Naive thymus-derived CD4-positive, alpha-beta T cell (primary cell): ENCODE measurements at places on chromosomes 13 and 19. TPM values are rescaled to one million over a fixed set of nuclear protein-coding genes. Genes with fewer than 3 reads are reported as not detected.

DNA sequence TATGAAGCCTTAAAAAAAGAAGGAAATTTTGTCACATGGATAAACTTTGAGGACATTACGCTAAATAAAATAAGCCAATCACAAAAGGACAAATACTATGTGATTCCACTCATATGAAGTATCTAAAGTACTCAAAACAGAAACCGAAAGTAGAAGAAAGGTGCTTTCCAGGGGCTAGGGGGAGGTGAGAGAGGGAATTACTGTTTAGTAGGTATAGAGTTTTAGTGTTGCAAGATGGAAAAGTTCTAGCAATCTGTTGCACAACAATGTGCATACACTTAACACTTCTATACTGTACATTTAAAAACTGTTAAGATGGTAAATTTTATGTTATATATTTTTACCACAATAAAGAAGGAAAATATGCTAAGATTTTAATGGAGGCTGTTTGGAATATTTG, 83.0 kb downstream of the POLR1D start:
- H3K4me3 ChIP-seq, result no peak overlapping the region
- H3K27ac ChIP-seq, result no peak overlapping the region
- H3K36me3 ChIP-seq, result no peaks in the 10 kb centered on the region

DNA sequence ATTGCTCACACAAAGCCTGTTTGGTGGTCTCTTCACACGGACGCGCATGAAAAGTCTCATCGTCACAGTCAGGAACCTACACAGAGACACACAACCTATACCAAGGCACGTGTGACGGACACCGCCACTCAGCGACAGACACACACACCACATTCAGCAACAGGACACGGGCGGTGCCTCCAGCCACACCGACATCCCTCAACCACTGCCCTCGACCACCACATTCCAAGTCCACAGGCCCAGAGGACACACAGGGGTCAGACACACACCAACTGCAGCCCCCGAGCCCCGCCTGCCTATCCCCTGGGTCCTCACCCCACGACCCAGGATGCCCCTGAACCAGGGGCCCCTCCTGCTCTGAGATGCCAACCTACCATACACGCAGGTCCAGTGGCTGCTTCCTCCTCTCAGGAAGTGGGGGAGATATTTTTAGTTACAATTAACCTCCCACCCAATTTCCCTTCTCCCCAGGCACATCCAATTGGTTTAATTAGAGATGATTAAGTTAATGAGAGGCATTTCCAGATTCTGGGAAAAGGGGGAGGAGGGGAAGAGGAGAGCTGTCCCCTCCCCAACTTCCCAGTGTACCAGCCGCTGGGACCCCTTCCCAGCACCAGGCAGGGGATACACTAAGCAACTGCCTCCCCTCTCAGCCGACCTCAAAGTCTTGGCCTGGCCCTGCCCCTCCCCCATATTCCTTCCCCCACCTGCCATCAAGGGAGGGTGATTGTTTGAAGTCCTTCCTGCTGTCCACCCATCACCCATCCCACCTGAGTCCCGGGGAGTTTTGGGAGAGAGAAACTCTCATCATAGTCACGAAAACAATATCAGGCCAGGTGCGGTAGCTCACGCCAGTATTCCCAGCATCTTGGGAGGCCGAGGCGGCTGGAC, 20.4 kb downstream of the MEIS3 start:
- DNase-seq, result no peak
- H3K27me3 ChIP-seq, result no peaks in the 10 kb centered on the region
- H3K4me3 ChIP-seq, result no peak overlapping the region
- no peaks in the 10 kb centered on the region for H3K4me1 ChIP-seq
- no peak overlapping the region for H3K27ac ChIP-seq

DNA sequence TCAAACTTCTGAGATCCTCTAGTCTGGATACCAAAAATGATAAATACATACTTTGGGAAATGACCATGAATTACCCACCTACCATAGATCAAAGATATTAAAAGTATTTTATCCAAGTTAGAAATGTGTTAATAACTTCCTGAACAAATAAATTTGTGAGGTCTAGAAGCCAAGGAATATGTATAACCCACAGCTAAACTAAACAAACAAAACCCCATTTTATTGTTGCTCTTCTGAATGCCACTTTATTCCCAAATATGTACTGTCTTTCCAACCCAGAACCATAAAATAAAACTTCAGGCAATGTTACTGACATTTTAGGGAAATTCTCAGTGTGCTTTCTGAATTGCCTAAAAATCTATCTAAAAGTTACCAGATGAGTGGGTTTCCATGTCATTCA, 35.1 kb downstream of the UBL3 start:
- no peak overlapping the region for H3K27ac ChIP-seq
- DNase-seq, result no peak
- H3K4me1 ChIP-seq, result no peaks in the 10 kb centered on the region
- H3K36me3 ChIP-seq, result no peaks in the 10 kb centered on the region
- no peaks in the 10 kb centered on the region for H3K27me3 ChIP-seq

- no peaks in the 10 kb centered on the region for H3K27me3 ChIP-seq
- peak overlapping the region; percentile 91 for H3K4me3 ChIP-seq
- peaks cover 4% of the 10 kb centered on the region for H3K36me3 ChIP-seq
- no peak for DNase-seq
These were observed 670 bp downstream of the MAP2K7 start for GRCh38 chr19:7904074-7905020.

- peaks cover 68% of the 10 kb centered on the region for H3K4me1 ChIP-seq
- H3K4me3 ChIP-seq, result peak overlapping the region; percentile 94
- DNase-seq, result peak; percentile 85
- H3K27ac ChIP-seq, result peak overlapping the region; percentile 96
- peaks cover 4% of the 10 kb centered on the region for H3K36me3 ChIP-seq
- no peaks in the 10 kb centered on the region for H3K27me3 ChIP-seq
These were observed 885 bp downstream of the TGFB1 start for GRCh38 chr19:41352609-41353465.

GRCh38 chr13:111597618-111598017, 277.2 kb downstream of the TEX29 start:
- no peak overlapping the region for H3K4me3 ChIP-seq
- no peak overlapping the region for H3K27ac ChIP-seq
- H3K36me3 ChIP-seq, result no peaks in the 10 kb centered on the region
- no peaks in the 10 kb centered on the region for H3K27me3 ChIP-seq
- no peak for DNase-seq

- H3K27me3 ChIP-seq, result no peaks in the 10 kb centered on the region
- peak overlapping the region; percentile 99 for H3K27ac ChIP-seq
- peaks cover 57% of the 10 kb centered on the region for H3K4me1 ChIP-seq
These were observed 6.1 kb upstream of the ADGRE5 start for GRCh38 chr19:14375055-14375581.

DNA sequence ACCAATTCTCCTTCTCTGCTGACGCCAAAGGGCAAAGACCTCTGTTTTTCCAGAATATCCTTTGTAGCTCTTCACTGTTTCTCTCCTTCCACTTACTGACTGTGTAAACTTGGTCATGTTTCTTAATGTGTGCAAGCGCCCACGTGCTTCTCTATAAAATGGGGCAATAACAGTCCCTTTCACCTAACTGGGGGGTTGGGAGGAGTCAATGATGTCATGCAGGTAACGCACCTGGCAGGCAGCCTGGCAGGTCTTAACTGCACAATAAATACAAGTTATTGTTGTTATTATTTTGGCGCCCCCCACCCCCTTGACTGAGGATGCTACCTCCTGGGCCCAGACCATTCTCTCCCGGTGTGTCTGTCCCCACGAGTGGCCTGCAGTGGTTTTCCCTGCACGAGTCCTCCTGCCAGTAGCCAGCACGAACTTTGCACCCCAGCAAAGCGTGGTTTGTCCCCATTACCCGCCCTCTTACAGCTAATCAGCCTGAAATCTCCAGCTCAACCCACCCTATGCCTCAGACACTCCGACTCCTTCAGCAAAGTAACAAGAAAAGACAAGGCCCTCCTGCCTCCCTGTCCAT, 5.3 kb downstream of the SBSN start:
- H3K4me3 ChIP-seq, result no peak overlapping the region
- H3K36me3 ChIP-seq, result no peaks in the 10 kb centered on the region
- H3K27ac ChIP-seq, result no peak overlapping the region
- no peaks in the 10 kb centered on the region for H3K4me1 ChIP-seq
- no peak for DNase-seq

DNA sequence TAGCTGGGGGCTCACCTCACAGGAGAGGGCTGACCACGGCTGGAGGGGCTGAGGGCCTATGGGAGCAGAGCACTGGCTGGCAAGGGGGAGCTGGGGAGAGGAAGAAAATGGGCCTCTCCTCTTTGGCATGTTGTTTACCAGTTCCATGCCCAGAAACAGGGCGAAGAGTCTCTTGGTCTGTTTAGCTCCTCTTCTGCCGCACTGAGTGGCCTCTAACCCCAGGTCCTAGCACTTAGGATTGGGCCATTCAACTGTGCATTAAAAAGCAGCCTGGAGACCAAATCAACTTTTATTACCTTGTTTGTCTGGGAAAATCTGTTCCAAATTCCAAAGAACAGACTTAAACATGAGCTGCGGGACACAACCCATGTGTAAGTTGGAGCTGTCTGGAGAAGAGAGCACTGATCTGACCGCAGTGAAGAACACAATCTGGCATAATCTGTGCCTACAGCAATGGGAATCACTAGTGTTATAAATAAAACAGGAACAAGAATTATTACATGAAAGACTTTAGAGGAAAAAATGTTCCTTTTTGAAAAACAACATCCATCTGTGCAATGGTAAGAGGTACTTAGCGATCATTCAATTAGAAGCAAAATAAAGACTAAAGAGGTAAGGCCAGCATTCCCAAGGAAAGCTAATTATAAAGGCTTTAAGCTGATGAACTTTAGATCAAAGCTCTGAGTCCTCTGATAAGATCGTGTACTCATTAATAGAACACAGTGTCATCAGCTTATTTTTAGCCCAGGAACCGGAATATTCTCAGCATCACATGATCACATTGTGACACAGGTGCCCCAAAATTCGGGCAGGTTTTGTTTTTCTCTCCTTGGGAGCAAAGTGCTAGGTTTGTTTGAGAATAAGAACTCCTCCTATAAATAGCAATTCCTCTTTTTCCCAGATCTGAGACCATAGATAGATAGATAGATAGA, 243.2 kb downstream of the COL4A1 start:
- H3K4me3 ChIP-seq, result no peak overlapping the region
- no peaks in the 10 kb centered on the region for H3K27me3 ChIP-seq
- DNase-seq, result no peak
- no peaks in the 10 kb centered on the region for H3K36me3 ChIP-seq
- H3K4me1 ChIP-seq, result no peaks in the 10 kb centered on the region

Gene LIM2
- total RNA-seq, result not detected

- no peaks in the 10 kb centered on the region for H3K27me3 ChIP-seq
- H3K27ac ChIP-seq, result no peak overlapping the region
- H3K4me1 ChIP-seq, result no peaks in the 10 kb centered on the region
- H3K36me3 ChIP-seq, result peaks cover 18% of the 10 kb centered on the region
- peak; percentile 9 for DNase-seq
These were observed 80.2 kb downstream of the ZAR1L start for GRCh38 chr13:32234914-32235313.

GRCh38 chr19:2154587-2155075, 3.3 kb upstream of the AP3D1 start:
- no peak for DNase-seq
- peaks cover 16% of the 10 kb centered on the region for H3K4me1 ChIP-seq
- no peaks in the 10 kb centered on the region for H3K27me3 ChIP-seq
- H3K36me3 ChIP-seq, result no peaks in the 10 kb centered on the region
- H3K4me3 ChIP-seq, result no peak overlapping the region

DNA sequence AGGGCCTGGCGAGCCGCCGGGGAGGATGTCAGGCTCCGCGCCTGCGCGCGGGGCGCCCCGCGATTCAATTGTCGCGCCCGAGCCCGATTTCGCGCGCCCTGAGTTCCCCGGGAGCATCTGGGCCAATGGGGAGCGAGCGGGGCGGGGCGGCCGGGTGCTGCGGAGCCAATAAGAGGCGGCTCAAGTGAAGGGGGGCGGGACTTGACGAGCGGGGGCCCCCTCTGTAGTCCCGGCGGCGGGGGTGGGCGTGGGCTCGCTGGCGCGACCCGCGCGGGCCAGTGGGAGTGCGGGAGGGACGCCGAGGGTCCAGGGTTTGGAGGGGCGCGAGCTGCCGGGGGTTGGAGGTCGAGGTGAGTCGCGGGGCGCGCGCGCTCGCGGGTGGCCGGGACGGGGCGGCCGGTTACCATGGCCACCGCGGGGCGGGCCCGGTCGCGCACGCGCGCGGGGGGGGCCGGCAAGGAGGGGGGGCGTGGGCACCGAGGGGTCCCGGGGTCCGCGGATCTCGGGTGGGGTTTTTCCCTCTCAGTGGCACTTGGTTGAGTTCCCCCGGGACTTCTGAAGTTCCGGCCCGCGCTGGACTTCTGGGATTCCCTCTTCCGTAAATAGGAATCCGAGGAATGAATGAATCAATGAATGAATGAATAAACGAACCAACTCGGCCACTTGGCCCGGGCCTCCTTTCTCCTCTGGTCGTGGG, 744 bp downstream of the UHRF1 start:
- peak overlapping the region; percentile 67 for H3K27ac ChIP-seq
- H3K27me3 ChIP-seq, result no peaks in the 10 kb centered on the region
- peaks cover 15% of the 10 kb centered on the region for H3K36me3 ChIP-seq
- DNase-seq, result peak; percentile 89
- peaks cover 48% of the 10 kb centered on the region for H3K4me1 ChIP-seq

- no peaks in the 10 kb centered on the region for H3K27me3 ChIP-seq
- no peak overlapping the region for H3K27ac ChIP-seq
- no peaks in the 10 kb centered on the region for H3K36me3 ChIP-seq
- no peak for DNase-seq
These were observed 173.1 kb upstream of the SOX1 start for GRCh38 chr13:111893607-111894443.

GRCh38 chr13:70353096-70353495, 244.8 kb upstream of the KLHL1 start:
- no peak for DNase-seq
- no peaks in the 10 kb centered on the region for H3K27me3 ChIP-seq

DNA sequence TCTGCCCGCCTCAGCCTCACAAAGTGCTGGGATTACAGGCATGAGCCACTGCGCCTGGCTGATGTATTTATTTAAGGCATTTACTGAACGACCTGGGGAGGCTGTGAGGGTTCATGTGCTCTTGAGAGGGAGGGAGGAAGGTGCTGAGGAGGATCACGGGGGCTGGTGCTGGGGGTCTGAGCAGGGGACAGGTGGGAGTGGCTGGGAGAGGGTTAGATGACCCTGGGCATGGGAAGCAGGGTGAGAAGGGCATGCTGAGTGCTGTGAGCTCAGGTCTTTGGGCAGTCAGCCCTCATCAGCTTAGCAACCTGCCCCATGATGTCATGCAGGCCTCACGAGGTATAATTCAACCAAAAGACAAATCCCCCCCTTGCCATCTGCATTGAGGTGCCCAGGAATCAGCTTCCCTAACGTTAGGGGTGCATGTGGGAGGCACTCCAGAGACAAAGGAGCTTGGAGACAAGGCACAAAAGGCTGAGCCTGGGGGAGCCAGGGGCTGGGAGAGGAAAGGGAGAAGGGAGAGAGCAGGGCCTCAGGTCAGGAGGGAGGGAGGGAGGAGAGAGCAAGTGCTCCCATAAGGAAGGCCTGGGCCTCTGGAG, 36.4 kb downstream of the SUGP2 start:
- H3K27me3 ChIP-seq, result no peaks in the 10 kb centered on the region
- no peak overlapping the region for H3K27ac ChIP-seq
- H3K4me3 ChIP-seq, result no peak overlapping the region
- no peaks in the 10 kb centered on the region for H3K4me1 ChIP-seq
- peaks cover 6% of the 10 kb centered on the region for H3K36me3 ChIP-seq
- DNase-seq, result no peak

GRCh38 chr19:37738371-37738770, 18.8 kb upstream of the ZNF607 start:
- DNase-seq, result no peak
- H3K27ac ChIP-seq, result no peak overlapping the region
- peaks cover 17% of the 10 kb centered on the region for H3K36me3 ChIP-seq
- no peaks in the 10 kb centered on the region for H3K27me3 ChIP-seq
- H3K4me3 ChIP-seq, result no peak overlapping the region
